ENCODE measurements at places on chromosomes 4 and X.
A peak's percentile ranks its signal among the peaks of the same experiment; 100 is the strongest.

GRCh38 chr4:55568905-55569504, 22.3 kb upstream of the CLOCK start:
- no peak for DNase-seq

GRCh38 chr4:151854731-151855130, 93.9 kb upstream of the GATB start:
- DNase-seq, result no peak

- DNase-seq, result no peak
Observed at GRCh38 chr4:83219344-83220331, 65.0 kb downstream of the COQ2 start.

DNA sequence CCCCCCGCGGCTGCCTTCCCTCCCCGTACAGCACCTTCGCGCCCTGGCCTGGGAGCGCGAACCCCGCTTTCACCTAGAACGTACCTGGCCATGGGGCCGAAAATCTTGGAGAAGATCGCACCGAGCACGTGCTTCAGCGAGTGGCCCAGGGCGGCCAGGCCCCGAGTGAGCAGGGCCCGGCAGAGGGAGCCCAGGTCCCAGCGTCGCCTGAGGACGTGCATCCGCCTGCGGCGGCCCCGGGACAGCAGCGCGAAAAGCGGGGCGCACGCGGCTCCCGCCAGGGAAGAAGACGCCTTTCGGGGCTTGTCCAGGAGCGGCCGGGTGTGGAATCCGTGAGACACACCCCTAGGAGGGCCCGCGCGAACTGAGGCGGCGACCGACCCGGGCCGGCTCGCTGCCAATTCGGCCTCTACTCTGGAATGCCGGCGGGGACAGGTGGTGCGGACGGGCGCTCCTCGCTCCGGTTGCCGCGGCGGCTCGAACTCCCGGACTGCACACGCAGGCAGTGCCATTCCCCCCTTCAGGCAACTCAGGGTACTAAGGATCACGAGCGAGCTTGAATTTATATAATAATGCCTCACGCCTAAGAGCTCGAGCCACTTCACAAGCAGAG, at the start of gene HS6ST2:
Gene HS6ST2, minus strand, starts transcription at position 539 of the 613 bp plus-strand sequence.
- no peak for DNase-seq

- peak; percentile 24 for DNase-seq
Observed at GRCh38 chrX:135520022-135520552, 373 bp upstream of the INTS6L start.

- no peak for DNase-seq
Observed at GRCh38 chr4:121199742-121200561, 35.8 kb upstream of the TNIP3 start.

DNA sequence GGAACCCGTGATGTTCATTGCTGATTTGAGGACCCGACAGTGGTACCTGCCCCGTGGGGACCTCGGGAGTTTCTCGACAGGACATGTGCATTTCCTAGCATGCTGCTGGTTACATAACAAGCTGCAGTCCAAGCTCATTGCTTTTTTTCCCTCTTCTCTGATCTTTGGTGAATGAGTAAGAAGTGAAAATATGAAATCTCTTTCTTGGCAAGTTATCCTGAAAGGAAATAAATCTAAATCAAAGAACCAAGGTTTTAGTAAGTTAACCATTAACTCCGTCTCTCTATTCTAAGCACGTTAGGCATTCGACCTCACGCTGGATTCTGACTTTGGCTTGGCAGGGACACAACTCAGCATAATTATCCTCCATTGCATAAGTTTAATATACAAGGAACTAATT, 86.6 kb downstream of the STK32B start:
- peak; percentile 6 for DNase-seq

DNA sequence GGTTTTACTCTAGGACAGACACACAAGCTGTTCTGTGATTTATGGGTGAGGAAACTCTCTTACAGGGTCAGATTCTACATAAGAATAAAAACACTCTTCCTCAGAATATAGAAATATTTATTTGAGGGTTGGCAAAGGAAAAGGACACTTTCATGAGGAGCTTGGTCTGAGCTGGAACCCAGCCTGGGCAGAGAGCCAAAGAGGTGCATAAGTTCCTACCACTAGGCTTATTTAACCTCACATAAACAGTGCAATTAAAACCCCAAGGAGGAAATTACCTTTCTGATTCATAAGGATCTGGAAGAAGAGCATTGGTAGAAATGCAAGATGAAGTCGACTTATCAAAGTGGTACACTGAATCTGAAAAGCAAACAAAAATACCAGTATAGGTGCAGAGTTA, 32.9 kb downstream of the SETD7 start:
- peak; percentile 20 for DNase-seq

DNA sequence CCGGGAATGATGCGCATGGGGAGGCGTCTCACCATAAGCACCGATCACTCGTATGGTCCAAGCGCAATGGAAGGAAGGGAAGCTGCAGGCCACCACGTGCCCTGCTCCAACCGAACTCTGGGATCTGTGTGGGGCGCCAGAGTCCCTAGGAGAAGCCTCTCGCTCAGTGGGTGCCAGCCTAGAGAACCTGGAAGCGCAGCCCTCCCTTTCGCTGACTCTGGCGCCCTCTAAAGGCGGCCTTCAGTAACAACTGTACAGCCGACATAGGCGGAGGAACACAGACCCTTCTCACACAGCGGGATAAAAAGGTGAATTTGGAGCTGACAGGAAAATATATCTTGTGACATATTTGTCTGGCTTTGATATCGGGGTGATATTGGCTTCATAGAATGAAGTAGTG, 76.0 kb downstream of the INTS6L start:
- DNase-seq, result no peak

DNA sequence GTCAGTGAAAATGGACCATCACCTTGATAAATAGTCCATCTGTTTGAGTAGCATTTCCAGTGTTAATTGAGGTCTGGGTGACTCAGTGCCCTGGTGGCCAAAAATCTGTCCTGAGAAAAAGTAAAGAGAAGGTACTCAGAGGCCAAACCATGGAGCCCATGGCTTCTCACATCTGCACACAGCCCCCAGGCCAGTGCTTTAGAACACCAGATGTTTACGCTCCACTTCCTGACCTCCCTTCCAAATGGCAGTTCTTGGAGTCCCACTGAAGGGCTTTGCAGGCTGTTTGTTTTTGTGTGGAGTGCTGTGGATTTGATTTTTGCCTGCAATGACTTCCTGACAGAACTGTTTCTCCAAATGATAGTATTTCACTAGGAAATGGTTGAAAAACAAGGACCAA, 60.2 kb upstream of the GPC4 start:
- no peak for DNase-seq

DNA sequence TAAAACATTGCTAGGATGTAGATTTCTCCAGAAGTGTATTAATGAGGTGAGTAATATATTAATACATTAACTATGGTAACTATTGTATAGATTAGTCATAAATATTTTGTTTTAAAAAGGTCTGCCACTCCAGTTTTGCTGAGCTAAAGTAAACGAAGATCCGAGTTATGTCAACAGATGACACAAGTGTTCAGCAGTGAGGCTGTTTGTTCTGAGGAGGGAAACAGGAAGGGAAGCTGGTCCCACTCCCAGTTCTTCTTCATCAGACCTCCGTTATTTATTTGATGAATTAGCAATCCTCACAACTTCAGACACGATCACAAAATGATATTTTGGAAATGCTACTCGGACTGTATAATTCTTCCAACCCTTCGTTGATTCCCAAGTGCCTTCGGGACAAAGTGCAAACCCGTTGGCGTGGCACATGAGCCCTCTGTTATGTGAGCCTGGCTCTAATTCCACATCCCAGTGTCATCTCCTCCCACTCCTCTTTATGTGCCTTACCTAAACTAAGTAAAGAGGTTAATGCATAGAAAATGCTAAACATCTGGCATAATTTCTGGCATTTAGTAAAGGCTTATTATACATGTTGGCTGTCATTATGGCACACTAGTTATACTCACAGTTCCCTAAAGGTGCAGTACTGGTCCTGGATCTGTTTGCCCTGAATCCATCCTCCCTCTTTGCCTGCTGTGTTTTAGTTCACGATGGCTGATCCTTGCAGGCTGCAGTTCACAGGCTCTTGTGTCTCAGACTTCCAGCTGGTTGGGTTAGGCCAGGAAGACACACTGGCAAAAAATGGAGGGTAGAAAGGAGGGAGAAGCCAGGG, 190.6 kb upstream of the LNX1 start:
- DNase-seq, result no peak

DNA sequence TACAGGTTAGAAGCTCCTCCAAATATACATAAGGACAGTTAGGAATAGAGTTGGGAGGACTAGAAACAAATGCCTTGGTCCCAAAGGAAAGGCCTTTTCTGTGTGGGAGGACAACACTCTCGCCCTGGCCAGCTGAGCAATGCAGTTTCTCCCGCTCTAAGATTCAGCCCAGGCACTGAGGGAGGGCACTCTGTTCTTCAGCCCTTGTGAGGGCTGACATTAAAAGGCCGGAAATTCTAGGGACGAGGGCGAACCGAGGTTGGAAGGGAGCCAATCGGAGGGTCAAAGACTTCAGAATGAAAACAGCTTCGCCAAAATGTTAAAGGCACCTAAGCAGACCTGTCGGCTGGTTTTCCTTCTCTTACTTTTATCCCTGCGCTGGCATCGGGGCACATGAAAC, 2.9 kb upstream of the PTCHD1 start:
- DNase-seq, result no peak

- DNase-seq, result no peak
Observed at GRCh38 chrX:38232079-38232686, 11.5 kb upstream of the SRPX start.

- DNase-seq, result peak; percentile 6
Observed at GRCh38 chr4:158578476-158578875, 56.8 kb downstream of the RXFP1 start.

- no peak for DNase-seq
Observed at GRCh38 chrX:132623300-132623699, 134.5 kb upstream of the MBNL3 start.

DNA sequence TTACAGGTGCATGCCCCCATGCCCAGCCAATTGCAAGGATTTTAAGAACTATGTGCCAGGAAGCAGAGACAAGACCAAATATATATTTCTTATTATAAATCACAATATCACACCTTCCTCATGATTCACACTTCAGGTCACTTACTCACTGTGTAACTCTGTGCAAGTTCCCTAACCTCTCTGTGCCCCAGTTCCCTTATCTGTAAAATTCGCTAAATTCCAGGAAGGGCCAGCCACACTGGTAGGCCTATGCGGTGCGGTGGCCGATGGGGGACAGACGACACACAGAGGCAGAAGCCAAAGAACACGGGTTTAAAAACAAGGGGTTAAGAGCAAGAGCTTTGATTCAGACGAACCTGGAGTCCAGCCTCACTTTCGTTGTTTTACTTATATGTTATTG, 2.8 kb downstream of the TRIM2 start:
- no peak for DNase-seq

DNA sequence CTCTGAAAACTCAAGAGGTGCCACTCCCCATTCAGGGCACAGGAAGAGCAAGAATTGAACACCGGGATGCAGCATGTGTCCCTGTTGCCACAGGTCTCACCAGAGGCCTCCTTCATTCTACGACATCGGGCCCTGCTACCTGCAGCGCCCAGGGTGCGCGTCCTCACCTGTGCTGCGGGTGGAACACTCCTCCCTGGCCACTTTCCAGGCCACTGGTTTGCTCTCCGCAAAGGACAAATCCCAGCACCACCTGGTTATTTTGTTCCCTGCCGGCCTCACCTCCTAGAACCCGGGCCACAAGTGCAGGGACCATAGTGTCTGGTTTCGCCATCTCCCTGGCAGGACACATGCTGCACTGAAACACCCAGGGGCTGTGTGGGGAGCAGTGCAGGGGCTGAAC, 14.3 kb upstream of the FAM3A start:
- DNase-seq, result no peak

GRCh38 chr4:86835677-86836076, 13.5 kb downstream of the SLC10A6 start:
- no peak for DNase-seq

GRCh38 chrX:148915474-148915873, 415.1 kb downstream of the AFF2 start:
- DNase-seq, result no peak

- DNase-seq, result no peak
Observed at GRCh38 chr4:1985294-1985693, 23.5 kb downstream of the NELFA start.

- no peak for DNase-seq
Observed at GRCh38 chrX:50680990-50681389, 133.0 kb downstream of the SHROOM4 start.

GRCh38 chr4:71065991-71066510, 72.6 kb downstream of the DCK start:
- DNase-seq, result no peak

DNA sequence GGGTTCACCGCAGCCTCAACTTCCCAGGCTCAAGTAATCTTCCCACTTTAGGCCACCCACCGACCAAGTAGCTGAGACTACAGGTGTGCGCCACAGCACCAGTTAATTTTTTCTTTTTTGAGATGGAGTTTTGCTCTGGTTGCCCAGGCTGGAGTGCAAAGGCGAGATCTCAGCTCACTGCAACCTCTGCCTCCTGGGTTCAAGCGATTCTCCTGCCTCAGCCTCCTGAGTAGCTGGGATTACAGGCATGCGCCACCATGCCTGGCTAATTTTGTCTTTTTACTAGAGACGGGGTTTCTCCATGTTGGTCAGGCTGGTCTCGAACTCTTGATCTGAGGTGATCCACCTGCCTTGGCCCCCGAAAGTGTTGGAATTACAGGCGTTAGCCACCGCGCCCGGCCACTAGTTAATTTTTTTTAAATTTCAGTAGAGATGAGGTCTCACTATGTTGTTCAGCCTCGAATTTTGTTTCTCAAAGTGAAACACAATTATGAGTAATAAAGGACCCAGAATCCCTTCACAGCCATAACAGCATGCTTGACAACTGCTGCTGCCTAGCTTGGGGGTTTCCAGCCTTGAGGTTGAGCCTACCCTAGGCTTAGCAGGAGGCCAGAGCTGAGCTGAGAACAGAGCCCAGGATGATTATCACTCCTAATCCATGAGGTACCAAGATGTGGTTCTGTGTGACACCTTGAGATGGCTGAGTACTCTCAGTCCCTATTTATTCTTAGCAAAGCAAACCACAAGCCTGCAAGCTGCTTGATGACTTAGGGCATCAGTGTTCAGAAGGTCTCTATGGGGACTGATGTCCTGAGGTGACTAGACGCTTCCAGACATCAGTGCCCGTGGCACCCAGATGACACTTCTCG, 41.6 kb upstream of the NKRF start:
- DNase-seq, result no peak

DNA sequence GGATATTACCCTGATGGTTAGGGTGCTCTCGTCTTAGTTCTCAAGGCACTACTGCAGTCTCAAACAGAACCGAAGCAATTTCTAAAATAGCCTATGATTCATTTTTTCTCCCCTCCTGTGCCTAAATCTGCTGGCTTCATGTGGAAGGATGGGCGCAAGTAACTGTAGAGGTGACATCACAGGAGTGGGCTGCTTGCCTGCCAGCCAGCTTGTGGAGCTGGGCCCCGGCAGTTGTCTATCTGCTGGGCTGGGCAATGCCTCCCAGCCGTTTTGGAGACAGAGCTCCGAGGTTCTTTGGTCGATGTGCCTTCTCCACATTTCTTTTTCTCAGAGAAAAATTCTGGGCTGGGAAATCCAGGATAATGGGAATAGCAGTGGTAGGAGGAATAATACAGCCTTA, 34.3 kb upstream of the CITED1 start:
- no peak for DNase-seq

Measured in astrocyte of the cerebellum (primary cell).